ENCODE measurements at places on chromosomes 7 and 10. TPM values are rescaled to one million over a fixed set of nuclear protein-coding genes. Genes with fewer than 3 reads are reported as not detected.
A peak's percentile ranks its signal among the peaks of the same experiment; 100 is the strongest.

The LSM5 gene
- total RNA-seq = 33.9 TPM

The GNG11 gene
- 5.1 TPM for total RNA-seq

The MYL10 gene
- not detected for total RNA-seq

The CLRN3 gene
- 0.27 TPM for total RNA-seq

The ACTR3C gene
- total RNA-seq = 8.3 TPM

The PON2 gene
- total RNA-seq = 75.6 TPM

The SLC13A1 gene
- total RNA-seq = not detected

GRCh38 chr10:79313320-79313719 lies 33.9 kb upstream of the PPIF start:
- no peak for DNase-seq

- DNase-seq = no peak
Observed at GRCh38 chr7:80876894-80877414, 41.9 kb downstream of the SEMA3C start.

- DNase-seq = no peak
Observed at GRCh38 chr10:29849126-29849833, 210.1 kb downstream of the JCAD start.

GRCh38 chr7:112515989-112516388 lies 35.2 kb downstream of the LSMEM1 start:
- no peak for DNase-seq

DNA sequence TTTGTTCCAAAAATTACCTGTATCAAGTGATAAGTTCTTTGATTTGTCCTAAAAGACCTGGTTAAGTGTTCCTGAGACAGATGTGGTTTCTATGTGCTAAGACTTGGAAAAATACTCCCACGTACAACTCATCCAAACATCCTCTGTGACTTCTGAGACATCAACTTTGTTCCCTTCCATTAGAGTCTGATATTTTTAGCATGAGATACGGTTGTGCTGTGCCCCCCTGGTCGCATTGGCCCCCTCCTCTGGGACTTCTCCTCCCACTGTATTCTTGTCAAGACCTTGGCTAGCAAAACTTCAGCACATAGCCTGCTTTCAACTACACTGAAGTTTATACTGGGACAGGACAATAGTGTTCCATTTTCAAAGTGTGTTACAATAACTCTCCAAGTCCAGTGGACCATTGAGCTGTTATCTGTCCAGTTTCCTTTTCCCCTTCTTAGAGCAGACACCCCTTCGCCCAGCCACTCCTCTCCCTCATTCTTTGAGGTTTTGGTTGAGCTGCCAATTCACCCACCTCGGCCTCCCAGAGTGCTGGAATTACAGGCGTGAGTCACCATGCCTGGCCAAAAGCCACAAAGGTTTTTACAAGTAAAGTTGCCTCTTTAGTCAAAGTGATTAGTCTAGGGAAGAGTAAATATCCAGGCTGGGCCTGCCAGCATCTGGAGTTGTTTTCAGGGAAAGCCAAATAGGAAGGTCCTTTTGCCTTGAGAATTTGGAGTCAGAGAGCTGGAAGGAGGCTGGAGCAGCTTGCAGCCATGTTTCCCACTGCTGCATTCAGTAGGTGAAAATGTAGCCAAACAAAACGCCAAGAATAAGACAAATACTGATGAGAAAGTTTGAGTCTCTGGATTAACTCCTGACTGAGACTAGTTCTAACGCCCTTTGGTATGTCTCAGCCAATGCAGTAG lies 17.8 kb upstream of the PDLIM1 start:
- DNase-seq = no peak

- DNase-seq = no peak
Observed at GRCh38 chr10:4623200-4623599, 202.8 kb upstream of the AKR1E2 start.

GRCh38 chr7:3266240-3266639 lies 34.8 kb upstream of the SDK1 start:
- no peak for DNase-seq

DNA sequence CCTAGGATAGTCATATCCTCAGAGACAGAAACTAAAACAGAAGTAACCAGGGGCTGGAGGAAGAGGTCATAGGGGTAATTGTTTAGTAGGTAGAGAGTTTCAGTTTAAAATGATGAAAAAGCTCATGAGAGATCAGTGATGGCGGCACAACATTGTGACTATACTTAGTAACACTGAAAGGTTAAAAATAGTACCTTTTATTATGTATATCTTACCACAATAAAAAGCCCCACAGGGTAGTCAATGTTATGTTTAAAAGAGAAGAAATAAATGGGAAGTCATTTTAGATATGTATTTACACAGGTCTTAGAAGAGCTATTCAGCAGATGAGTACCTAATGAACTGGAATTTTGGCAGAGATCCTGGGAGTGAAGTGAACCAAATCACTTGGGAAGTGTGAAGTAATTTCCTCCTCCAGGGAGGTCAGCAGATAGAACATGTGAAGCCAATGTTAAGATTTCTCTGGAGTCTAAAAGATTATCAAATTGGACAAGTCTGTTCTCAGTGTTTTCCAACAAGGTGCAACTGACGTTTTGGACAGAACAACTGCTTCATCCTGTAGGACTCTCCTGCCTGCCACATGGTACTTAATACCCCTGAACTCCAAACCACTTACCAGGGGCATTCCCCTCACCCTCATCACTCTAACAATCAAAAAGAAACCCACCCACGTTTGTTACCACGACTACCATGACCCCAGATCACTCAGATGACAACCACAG lies 6.4 kb downstream of the CDCA7L start:
- DNase-seq = peak; percentile 49
